Right lung (tissue), 10 donors: ENCODE measurements at places on chromosomes 2 and 18. TPM values are rescaled to one million over a fixed set of nuclear protein-coding genes. Genes with fewer than 3 reads are reported as not detected.

The RNF125 gene
- 7.8 TPM for polyA plus RNA-seq

The CCDC141 gene
- 2.3 TPM for polyA plus RNA-seq

The KLHL41 gene
- polyA plus RNA-seq, result 1.7 TPM

The SELENOI gene
- polyA plus RNA-seq, result 16.3 TPM

The TSGA10 gene
- 10.5 TPM for polyA plus RNA-seq
